H7 (cell line): ENCODE measurements at places on chromosomes 6 and 20. TPM values are rescaled to one million over a fixed set of nuclear protein-coding genes. Genes with fewer than 3 reads are reported as not detected.
A peak's percentile ranks its signal among the peaks of the same experiment; 100 is the strongest.

GRCh38 chr6:296151-297122 is 4.2 kb downstream of the DUSP22 start:
- no peak for DNase-seq

DNA sequence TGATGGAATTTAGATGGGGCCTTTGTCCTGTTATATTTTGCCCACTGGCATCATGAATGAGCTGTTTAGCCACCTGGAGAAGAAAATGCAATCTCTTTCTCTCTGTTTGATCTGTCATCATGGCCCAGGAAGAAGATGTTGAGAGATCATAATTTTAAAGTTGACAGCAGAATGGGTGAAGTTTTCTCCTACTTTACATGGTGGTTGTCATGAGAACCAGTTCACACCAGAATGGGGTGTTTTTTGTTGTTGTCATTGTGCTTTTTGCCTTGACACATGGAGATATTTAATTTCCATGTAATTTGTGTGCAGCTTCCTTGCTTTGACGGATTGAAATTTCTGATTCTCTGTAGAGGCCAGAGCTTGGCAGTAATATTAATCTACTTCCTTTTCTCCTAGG is 122.5 kb downstream of the FARS2 start:
- no peak for DNase-seq

- DNase-seq, result no peak
These were observed 20.3 kb downstream of the NFATC2 start for GRCh38 chr20:51522207-51522606.

Gene MYMX
- 5.2 and 6.0 TPM in 2 replicates for total RNA-seq

Gene CYP21A2
- total RNA-seq, result 0.11 TPM in 1 of 2 replicates, not detected in the other

DNA sequence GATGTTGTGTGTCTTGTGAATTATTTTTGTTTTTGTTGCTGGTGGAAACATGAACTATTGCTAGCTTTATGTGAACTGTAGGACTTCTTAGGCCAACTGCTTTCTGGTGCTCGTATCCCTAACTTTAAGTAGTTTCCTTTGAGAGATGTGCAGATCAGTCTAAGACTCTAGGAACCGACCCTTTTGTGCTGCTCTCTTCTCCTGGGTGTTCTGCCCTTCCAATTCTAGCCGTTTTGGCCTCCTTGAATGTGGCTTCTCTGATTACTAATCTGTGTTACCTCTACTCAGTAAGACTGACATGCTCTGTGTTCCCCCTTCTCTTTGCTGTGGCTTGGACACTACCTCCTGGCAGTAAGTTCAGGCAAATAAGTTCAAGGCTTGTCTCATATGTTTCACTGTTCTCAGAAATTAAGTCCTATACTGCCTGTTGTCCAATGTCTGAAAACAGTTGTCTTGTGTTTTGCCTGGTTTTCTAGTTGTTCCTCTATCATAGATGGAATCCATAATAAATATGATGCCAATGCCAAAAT is 58.0 kb downstream of the FOXO3 start:
- DNase-seq, result no peak

- DNase-seq, result no peak
These were observed 281.2 kb upstream of the SGK1 start for GRCh38 chr6:134599079-134599478.

Gene PARD6B
- 18.9 and 24.5 TPM in 2 replicates for total RNA-seq

GRCh38 chr20:56978475-56978874 is 288.0 kb downstream of the BMP7 start:
- DNase-seq, result no peak

DNA sequence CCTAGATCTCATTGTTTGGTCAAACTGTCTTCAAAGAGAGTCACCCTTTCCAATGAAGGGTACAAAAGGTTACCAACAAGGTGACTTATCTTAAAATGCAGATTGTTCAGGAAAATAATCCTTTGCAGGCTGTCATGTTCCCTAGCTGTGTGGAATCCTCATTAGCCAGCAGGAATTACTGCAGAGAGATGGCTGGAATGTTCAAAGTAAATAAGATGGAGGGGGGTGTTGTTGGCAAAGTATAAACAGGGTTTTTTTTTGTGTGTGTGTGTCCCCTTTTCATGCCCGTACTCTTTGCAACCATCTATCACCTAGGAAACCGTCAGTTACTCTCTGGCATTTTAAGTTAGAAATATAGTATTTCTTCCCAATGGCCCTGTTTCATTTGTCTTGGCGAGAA is 6.5 kb downstream of the NEDD9 start:
- no peak for DNase-seq

GRCh38 chr6:37804586-37804985 is 14.9 kb upstream of the ZFAND3 start:
- no peak for DNase-seq

Gene SOBP
- 1.3 and 6.8 TPM in 2 replicates for total RNA-seq

DNA sequence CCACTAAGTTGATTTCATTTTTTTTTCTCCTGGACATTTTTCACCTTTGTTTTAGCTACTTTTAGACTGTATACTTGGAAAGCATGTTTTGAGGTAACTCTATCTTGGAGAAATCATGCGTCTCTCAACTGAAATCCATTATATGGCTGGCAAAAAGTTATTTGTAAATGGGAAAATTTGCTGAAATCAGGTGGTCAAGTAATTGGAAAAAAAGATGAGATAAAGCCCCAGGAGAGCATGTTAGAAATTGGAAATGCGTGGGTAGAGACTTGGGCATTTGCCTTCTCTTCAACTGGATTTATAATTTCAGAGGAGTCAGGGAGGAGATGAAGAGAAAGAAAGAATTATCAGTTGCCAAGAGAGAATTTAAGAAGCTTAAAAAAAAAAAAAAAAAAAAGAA is 217.1 kb upstream of the MAP3K7 start:
- DNase-seq, result no peak

GRCh38 chr6:159964046-159964445 is 4.8 kb upstream of the IGF2R start:
- no peak for DNase-seq

- DNase-seq, result no peak
These were observed 817.1 kb downstream of the KIF16B start for GRCh38 chr20:15756002-15756753.

DNA sequence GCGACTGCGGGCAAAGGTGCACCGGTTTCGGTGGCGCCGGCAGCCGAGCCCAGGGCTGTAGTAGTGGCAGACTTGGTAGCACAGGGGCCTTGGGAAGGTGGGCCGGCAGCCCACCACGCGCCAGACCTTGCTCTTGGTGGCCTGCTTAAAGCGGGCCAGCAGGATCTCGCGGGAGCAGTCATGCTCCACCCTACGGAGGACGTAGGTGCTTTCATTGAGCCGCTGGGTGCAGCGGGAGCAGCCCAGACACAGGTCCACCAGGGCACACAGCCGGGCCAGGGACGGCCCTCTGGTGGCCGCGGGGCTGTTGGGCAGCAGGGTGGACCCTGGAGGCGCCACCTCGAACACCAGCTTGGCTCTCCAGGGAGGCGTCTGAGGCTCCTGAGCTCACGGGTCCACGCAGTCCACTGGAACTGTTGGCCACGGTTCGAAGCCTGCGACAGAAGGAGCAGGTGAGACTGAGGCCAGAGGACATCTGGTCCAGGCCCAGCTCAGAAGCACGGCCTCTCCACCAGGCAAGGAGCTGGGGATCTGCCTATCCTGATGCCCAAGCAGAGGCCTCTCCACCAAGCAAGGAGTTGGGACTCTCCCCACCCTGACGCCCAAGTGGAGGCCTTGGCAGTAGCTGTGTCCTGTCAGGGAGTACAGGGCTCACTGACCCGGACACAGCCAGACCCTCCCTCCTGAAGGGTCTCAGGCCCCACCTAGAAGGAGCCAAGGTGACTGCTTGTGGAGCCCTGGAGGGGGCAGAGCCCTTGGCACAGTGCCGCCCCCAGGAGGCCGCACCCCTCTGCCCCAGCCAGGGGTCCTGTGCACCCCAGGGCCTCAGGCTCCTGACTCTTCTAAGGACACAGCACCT is 1.0 kb downstream of the HELZ2 start:
- no peak for DNase-seq

DNA sequence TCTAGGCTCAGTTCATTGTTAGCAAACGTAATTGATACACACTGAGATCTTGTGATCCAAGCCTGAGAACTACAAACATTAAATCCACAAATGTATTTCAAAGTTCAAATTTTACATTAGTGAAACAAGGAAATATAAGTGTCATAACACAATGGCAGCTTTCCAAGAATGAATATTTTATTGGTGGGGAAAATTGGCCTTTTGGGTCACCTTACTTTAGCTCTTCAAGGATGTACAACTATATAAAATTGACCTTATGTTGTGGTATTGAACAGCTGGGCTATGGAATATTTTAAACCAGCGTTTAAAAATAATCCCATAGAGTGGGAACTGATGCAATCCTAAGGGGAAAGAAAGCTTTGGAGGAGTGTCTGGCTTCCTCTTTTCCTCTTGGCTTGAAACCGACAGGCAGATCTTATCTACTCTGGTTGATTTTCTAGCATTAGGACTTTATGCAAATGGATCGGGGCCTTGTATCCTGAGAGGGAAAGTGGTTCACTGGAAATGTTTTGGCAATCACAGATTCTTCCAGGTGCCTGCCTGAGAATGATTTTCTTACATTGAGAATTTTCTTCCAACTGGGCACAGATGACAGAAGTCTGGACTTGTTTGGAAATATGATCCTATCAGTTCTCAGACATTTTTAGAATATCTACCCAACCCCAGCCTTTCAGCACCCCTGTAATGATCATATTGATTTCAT is 184.8 kb upstream of the ECI2 start:
- DNase-seq, result no peak

DNA sequence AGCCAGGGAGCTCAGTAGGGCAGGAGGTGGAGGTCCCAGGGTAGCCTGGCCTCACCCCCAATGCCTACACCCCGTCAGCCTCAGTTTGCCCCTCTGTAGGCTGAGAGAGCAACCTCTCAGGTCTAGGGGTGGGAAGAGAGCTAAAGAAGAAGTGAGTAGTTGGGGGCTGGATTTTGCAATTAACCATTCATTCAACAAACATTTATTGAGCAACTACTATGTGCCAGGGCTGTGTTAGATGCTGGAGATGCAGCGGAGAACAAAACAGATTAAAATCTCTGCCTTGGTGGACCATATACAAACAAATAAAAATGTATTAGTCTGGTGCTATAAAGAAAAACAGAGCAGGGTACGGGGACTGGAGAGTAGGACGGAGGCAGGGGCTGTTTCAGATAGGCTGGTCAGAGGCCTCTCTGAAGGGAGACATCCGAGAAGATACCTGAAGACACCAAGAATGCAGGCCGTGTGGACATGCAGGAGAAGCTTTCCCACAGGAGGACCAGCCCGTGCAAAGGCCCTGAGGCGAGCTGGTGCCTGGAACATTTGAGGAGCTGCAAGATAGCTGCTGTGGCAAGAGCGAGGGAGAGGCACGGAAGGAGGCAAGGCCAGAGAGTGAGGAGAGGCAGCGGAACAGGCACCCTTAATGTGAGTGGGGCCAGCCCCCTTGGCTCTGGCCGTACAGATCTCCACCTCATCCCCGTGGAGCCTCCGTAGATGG is 60.3 kb downstream of the GRM4 start:
- DNase-seq, result no peak

- no peak for DNase-seq
These were observed 838 bp upstream of the POM121L2 start for GRCh38 chr6:27312950-27313271.

Gene CSTF1
- total RNA-seq, result 71.1 and 100 TPM in 2 replicates

DNA sequence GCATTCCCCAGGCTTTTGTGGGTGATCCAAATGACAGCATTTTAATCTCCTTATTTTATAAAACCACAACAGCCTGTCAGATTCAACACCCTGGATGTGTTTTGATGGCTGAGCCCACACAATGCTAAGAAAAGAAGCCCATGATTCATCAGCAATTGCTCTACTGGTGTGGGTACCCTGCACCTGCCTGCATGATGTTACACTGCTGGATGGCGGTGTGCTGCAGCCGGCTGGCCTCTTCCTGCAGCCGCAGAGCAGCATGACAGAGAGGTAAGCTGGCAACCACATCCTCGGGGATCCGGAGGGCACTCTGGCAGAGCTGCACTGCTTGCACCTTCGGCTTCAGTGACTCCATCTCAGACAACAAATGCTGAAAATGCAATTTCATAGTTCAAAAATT is 327.5 kb downstream of the SYNE1 start:
- DNase-seq, result peak; percentile 22

GRCh38 chr6:4804095-4804494 is 27.9 kb downstream of the CDYL start:
- DNase-seq, result no peak

GRCh38 chr6:64074981-64075380 is 439.4 kb downstream of the PHF3 start:
- DNase-seq, result no peak

DNA sequence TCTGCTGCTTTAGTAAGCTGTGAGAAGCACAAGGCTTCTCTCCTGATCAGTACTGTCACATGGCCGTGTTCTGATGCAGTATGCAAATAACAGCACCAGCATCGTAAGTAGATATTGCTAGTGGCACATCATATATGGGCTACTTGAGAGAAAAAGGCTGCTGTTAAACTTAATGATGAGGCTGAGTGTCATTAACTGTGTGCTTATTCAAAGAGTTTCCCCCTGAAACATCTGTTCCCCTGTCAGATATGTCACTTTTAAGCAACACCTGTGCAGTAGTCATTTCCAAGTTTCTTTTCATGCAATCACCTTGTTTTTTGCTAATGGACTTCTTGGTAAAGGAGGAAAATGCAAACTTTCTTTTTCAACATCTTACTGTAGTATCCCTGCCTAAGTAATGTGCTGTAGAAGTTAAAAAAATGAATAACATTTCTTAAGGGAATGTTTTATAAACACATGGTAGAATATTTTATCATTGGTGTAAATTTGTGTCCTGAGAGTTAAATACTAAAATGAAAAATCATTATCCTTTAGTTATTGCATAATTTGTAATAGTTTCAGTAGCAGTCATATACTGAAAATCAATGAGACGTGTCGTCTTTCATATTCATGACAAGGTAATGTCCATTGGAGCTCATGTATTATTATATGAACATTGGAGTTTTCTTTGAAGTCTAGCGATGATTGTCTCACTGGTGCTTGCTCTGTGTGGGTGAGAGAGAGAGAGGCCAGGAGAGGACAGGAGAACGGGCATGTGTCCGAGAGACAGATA is 366.3 kb downstream of the CDKAL1 start:
- no peak for DNase-seq

DNA sequence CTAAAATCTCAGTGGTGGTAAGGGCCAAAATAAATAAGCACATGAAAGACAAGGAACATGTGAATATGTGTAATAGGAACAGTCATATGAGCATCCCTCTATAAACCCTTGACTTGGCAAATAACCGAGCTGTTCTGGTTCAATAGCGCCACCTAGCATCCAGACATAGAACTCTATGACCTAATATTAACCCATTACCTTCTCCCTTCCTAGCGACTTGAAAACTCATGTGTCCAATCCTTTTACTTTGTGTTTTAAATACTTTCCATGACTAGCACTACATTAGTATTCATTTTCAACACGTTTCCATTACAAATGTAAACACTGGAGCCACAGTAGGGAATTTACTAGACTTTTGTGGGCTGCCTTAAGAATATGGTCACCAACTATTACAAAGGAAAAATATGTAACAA is 279.7 kb downstream of the UST start:
- DNase-seq, result peak; percentile 48
